ENCODE measurements at places on chromosomes 3 and 15.
A peak's percentile ranks its signal among the peaks of the same experiment; 100 is the strongest.

- no peak for DNase-seq
Observed at GRCh38 chr3:44159696-44160300, 81.9 kb upstream of the TOPAZ1 start.

DNA sequence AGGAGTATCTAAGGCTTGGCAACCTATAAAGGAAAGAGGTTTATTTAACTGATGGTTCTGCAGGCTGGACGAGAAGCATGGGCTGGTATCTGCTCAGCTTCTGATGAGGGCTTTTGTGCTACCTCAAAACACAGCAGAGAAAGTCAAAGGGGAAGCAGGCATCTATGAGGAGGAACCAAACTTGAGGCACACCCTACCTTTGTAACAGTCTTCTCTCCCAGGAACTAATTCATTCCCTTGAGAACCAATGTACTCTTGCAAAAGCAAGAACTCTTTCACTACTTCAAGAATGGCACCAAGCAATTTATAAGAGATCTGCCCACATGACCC is 109.0 kb downstream of the CGGBP1 start:
- DNase-seq = no peak

DNA sequence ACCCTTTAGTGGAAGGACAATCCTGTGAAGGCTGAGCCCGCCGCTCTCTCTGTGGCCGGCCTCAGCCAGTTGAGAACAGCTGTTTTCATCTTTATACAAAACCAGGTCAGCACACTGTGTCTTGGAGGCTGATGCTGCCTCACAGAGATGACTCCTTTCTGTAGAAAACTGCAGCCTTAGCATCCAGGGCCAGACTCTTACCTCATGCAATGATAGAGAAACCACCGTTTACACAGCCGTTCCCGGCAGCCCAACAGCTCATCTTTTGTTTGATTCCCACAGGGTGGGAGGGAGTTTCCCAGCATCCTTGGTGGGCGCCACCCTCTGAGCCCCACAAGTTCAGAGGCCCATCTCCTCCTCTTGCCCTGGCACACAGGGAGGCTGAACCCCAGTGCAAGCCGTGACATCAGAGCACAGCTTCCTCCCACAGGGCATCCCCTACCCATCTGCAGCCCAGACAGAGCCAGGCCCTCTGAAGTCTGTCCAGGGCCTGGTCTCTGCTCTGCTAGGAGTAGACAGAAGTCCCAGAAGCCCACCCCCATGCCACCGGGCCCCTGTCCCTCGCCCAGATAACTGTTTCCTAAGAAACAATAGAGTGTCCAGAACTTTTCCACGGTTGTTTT is 105.0 kb downstream of the LRRK1 start:
- DNase-seq = no peak

DNA sequence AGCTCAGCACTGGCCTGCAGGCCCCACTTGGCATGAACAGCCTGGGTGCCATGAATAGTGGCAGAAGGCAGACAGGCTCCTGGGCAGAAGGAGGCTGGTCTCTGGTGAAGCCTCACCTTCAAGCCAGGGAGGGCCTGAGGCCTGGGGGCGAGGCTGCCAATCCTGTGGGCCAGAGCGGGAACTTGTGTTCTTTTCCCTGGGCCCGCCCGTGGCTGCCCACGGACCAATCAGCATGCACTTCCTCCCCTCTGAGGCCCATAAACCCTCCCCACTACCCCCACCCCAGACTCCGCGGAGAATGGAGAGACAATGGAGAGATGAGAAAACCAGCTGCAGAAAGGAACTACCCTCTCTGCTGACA is 283.8 kb upstream of the ROBO1 start:
- DNase-seq = no peak

GRCh38 chr3:184176377-184177330 is 2.0 kb downstream of the AP2M1 start:
- DNase-seq = peak; percentile 82

- no peak for DNase-seq
Observed at GRCh38 chr3:157079676-157080369, 80.1 kb downstream of the CCNL1 start.
